ENCODE measurements at places on chromosomes 1 and 21.
A peak's percentile ranks its signal among the peaks of the same experiment; 100 is the strongest.

- no peak for DNase-seq
These were observed 42.0 kb upstream of the ADAMTS1 start for GRCh38 chr21:26887251-26887650.

DNA sequence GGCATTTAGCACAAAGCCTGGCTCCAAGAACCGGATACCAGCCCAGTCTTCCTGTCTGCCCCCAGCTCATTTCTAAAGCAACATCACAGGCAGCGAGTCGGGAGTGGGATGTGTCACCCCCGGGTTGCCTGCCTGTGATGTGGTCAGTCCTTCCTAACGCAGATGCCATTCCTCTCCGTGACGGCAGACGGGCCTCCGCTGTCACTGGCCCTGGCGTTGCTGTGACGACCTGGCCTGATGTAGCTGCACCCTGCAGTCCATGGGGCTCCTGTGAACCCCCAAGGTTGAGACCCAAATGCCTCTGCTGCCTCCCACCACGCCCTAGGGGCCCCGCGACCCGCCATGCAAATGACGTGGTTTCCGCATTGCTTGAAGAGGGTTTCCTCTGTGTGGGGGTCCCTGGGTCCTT is 12.3 kb downstream of the TNFRSF1B start:
- peak; percentile 66 for DNase-seq

DNA sequence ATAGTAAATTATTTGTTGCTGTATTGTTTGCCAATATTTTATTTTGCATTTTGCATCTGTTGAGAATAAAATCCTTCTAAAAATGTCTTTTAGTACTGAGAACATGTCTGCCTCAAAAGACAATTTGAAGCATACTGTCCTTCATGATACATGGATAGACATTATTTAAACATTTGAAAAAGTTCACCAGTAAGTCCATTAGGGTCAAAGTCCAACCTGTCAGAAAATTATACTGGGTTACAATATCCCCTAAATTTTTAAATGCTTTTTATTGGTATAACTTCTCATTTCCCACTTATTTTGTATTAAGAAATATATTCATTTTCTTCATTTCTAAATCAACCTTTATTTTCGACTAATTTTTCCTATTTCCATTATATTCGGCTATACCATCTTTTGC is 9.3 kb downstream of the CHML start:
- no peak for DNase-seq

DNA sequence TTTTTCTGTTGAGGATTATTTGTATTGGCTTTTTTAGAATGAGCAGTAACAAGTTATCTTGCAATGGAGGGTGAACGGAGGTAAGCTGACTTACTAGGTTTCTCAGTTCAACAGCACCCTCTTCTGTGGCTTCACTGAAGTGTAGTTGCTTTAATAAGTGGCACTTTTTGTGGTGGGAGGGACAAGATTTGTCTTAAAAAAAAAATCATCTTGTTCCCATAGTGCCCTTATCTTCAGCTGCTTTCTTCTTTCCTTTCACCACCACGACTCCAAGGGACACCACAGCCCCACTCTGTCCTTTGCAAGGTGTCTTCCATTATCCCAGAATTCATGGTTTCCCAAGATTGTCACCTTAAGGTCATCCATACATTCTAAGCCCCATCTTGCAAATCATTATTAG is 92.9 kb downstream of the PIGK start:
- DNase-seq = no peak

DNA sequence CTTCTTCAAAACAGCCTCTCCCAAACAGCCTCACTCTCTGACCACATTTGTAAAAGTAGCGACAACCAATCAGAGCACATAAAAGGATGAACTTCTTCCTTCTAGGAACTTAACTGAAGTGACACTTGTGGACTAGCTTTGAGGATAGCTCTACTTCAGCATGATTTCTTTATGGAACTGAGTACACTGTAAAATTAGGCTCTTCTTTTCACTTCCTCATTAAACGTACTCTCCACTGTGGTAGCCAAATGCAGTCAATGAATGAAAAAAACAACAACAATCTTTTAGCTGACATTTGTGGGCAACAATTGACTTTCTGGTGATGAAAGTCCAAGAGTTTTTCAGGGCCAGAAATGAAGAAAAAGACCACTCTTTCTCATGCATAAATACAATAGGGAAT is 9.6 kb downstream of the LRRC53 start:
- no peak for DNase-seq

DNA sequence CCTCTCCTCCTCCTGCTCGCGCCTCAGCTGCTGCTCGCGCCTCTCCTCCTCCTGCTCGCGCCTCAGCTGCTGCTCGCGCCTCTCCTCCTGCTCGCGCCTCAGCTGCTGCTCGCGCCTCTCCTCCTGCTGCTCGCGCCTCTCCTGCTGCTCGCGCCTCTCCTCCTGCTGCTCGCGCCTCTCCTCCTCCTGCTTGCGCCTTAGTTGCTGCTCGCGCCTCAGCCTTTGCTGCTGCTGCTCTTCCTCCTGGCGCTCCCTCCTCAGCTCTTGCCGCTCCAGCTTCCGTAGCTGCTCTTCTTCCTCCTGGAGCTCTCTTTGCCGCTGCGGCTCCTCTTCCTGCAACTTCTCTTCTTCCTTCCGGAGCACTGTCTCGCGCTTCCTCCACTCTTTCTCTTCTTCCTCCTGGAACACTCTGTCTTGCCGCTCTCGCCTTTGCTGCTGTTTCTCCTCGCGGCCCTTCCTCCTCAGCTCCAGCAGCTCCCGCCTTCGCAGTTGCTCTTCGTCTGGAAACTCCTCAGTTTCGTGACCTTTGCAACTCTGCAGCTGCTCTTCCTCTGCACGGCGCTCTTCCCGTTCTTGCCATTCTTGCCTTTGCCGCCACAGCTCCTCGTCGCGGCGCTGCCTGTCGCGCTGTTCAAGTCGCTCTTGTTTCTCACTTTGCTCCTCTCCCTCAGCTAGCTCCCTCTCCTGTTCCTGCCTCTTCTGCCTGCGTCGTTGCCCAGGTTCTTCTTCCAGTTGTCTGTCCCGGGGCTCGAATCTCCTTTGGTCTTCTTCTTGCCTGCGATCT is 3.0 kb downstream of the TCHH start:
- no peak for DNase-seq

DNA sequence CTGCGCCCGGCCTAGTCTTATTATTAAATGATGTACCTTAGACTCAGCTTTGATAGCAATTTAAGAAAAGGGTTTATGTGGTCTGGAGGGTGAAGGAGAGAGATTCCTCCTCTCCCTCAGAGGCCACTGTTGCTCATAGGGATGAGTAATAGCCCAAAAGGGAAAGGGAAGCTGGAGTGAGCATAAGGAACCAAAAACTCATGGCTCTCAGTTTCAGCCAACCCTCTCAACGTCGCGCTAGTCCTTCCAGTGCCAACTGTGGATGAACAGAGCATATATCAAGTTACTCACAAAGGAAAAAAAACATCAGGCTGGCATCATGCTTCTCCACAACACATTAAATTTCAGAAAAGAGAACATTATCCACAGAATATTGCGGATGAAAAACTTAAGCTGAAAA is 8.3 kb upstream of the GPR89B start:
- no peak for DNase-seq

DNA sequence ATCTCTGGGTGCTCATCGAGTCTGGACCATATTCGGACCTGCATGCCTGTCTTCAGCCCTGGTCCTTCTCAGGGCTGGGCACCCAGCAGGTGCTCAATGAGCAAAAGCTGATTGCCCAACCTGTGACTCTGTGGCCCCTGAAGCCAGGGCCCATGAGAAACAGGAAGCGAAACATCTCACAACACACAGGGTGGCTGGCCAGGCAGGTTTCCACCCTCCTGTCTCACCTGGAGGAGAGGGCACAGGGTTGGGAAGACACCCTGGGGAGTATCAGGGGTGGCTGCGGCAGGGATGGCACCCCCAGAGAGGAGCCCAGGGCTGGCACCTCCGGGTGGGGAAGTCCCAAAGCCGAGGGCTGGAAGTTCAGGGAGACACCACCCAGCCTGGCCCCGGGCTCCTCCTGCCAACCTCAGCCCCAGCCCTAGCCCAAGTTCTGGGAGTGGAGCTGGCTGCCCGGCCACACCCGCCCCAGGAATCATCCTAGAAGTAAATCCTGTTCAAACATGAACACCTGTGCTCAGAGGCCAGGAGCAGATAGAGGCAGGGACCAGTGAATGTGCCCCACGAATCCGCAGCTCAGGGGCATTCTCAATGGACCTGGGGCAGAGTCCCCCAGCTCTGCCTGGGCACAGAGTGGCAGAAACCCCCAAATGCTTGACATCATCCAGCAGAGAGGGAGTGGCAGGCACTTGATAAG is 54.6 kb downstream of the RAP1GAP start:
- no peak for DNase-seq

GRCh38 chr1:187844313-187844712 is 1015.6 kb downstream of the PLA2G4A start:
- no peak for DNase-seq

GRCh38 chr21:14616380-14617039 is 70.4 kb upstream of the SAMSN1 start:
- no peak for DNase-seq

DNA sequence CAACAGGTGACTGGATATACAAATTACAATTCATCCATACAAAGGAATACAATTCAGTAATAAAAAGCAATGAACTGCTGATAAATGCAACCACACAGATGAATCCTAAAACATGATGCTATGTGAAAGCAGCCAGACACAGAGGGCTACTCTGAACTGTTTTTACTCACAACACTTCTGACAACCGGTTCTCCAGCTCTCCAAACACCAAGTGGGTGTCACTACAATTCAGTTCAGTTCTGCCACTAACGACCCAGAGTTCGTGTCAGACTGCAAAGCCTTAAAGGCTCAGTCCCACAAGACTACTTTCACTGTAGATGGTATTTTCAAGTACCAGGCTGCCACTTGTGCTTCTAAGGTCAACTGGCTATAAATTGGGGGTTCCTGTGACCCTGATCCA is 119.4 kb downstream of the SLC16A1 start:
- DNase-seq = no peak

DNA sequence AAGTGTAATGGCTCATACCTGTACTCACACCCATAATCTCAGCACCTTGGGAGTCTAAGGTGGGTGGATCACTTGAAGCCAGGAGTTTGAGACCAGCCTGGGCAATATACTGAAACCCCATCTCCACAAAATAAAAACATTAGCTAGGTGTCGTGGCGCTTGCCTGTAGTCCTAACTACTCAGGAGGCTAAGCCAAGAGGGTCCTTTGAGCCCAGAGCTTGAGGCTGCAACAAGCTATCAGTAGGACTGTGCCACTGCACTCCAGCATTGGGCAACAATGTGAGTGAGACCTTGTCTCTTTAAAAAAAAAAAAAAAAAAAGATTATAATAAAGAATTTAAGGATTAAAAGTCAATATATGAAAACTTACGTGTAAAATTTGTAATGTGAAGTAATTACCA is 11.7 kb downstream of the BPNT1 start:
- DNase-seq = no peak

DNA sequence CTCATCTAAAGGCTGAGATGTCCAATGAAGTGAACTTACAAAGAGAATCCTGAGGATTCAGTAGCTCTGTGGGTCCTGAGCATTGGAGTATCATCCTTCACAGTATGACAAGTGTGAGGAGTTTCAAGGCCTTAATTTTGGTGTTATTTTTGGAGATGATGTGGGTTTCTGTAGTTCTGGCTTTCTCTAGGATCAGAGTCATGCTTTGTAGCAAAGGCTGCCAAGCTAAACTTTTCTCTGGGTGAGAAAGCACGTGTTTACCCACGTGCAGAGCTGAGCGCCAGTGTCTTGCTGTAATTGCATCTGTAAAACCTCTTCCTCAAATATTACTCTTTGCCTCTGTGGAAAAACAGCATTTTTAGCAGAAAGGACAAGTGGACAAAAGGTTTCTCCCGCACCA is 387.8 kb upstream of the LYPLAL1 start:
- DNase-seq = no peak

- no peak for DNase-seq
These were observed 1812.9 kb downstream of the PLA2G4A start for GRCh38 chr1:188641566-188642211.

GRCh38 chr1:12629511-12629956 is 11.5 kb upstream of the DHRS3 start:
- no peak for DNase-seq

DNA sequence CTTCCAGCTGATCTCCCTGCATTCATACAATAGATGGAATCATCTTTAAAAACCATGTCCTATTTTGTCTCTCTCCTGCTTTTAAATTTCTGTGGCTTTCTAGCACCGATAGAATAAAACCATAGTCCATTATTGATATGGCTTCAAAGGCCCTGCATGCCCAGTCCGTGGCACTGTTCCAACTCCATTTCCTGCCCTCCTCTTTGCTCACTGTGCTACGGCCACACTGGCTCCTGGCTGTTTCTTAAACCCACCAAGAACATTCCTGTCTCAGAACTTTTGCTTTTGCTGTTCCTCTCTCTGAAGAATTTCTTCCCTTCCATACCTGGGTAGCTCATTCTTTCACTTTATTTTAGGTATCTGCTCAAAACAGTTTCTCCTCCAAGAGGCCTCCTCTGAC is 7.2 kb downstream of the SLAMF1 start:
- DNase-seq = no peak

GRCh38 chr1:75785320-75785982 is 605 bp upstream of the RABGGTB start:
- DNase-seq = no peak

DNA sequence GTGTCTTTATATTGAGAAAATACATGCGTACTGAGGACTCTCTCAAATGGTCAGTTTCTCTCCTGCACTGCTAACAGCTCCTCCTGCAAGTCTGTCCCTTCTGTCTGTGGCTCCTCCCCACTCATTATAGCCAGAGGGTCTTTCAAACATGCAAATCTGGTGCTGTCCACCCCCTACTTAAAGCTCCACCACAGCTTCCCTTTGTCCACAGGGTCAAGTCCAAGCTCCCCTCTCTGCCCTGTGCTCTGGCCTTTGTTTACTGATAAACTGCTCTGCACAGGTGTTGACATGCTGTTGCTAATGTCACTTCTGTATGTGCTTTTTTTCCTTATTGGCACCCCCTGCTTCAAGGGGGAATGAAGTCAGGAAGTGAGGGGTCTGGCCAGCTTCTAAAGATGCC is 47.7 kb upstream of the GPR37L1 start:
- no peak for DNase-seq

- DNase-seq = no peak
These were observed 33.2 kb downstream of the ATP8B2 start for GRCh38 chr1:154358519-154358918.

GRCh38 chr1:218481116-218481775 is 136.1 kb downstream of the TGFB2 start:
- no peak for DNase-seq

DNA sequence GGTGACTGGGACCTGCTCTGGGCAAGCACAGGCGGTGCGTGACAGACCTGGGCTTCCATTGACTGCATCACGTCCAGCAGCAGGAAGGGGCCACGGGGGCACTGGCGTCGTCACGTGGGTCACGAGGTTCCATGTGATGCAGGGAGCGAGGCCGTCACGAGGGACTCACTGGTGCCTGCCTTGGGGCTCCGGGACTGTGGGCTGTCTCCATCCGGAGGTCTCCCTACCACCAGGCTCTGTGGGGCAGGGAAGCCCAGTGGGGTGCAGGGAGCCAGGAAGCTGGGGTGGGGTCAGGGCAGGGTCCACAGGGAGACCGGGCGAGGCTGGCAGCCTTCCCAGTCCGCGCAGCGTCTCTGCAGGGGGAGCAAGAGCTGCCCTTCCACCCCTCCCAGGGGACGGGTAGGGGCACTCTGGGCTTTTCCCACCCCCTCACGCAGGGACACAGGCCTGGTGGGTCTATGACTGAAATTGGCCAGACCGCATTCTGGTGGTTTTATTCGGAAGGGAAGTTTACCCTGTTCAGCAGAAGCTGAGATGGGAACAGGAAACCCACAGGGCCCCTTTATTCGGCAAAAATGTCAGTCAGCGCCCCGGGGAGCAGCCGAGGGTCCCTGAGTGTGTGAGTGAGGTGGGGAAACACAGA is 416 bp upstream of the TNFRSF14 start:
- peak; percentile 39 for DNase-seq

GRCh38 chr1:86846164-86846647 is 67.7 kb downstream of the SELENOF start:
- DNase-seq = no peak

- DNase-seq = no peak
These were observed 550.2 kb downstream of the USP25 start for GRCh38 chr21:16279731-16280581.
